PC-9 (cell line): ENCODE measurements at places on chromosomes 7 and 10. TPM values are rescaled to one million over a fixed set of nuclear protein-coding genes. Genes with fewer than 3 reads are reported as not detected.

Gene TDRD1
- total RNA-seq = not detected in 2 replicates

Gene ADD3
- total RNA-seq = 61.7 and 77.7 TPM in 2 replicates

Gene C7orf33
- total RNA-seq = not detected in 2 replicates

Gene ZNF804B
- not detected in 2 replicates for total RNA-seq

Gene PRPS1L1
- not detected in 2 replicates for total RNA-seq

DNA sequence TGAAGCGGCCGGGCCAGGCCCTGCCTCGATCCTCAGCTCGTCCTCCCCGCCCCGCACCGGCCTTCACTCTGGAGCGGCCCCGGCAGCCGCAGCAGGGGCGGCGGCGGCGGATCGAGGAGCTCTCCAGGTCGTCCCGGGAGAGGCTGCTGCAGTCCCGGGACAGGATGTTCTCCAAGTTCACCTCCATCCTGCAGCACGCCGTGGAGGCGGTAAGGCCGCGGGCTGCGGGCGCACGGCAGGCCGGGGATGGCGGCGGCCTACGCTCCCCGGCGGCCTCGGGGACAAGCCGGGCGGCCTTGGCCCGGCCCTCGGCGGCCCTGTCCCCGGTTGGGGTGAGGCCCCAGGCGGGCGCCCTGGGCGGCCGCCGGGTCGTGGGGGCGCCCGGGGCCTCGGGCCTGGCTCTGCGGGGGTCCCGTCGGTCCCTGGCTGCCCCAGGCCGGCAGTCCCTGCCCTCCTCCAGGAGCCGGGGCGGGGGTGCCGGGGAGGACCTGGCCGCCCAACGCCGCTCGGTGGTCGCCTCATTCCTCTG, 399 bp downstream of the FHIP2A start:
- DNase-seq = no peak

GRCh38 chr10:126919426-126919825, 14.2 kb downstream of the DOCK1 start:
- DNase-seq = no peak

DNA sequence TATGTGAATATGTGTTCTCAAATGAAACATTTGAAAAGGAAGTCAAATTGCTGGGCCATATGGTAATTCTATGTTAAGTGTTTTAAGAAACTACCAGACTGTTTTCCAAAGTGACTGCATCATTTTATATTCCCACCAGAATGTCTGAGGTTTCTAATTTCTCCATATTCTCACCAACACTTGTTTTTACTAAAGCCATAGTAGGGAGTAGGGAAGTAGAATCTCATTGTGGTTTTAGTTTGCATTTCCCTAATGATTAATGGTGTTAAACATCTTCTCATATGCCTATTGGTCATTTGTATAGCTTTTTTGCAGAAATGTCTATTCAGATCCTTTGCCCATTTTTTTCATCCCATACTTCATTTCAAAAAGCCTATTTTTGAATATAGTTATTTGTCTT, 9.1 kb upstream of the SEMA4G start:
- no peak for DNase-seq

DNA sequence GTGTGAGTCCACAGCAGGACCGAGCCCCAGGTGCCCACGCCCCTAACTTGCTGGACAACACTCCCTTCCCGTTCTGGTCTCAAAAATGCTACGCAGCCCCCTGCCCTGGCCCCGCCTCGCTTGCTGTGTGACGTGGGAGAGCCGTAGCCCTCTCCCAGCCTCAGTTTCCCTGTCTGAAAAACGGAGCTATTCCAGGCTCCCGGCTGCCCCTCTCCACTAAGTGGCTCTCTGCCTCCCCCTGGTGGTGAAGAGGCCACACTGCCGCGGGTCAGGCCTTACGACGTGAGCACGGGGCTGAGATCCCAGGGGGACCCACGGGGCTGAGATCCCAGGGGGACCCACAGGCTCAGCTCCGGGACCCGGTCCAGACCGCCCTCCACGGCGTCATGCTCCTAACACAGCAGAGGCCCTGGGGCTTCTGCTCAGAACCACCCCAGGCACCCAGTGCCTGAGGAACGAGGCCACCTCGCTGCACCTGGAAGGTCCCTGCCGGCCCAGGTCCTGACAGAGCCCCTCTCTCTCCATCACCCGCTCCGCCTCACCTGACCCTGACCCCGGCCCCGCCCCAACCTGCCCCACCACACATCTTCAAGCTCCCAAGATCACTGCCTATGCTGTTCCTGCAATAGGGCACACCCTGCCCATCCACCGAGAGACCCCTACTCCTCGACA, 26.7 kb downstream of the MICALL2 start:
- peak; percentile 77 for DNase-seq

GRCh38 chr7:159068488-159068811, 76.2 kb downstream of the VIPR2 start:
- DNase-seq = no peak

DNA sequence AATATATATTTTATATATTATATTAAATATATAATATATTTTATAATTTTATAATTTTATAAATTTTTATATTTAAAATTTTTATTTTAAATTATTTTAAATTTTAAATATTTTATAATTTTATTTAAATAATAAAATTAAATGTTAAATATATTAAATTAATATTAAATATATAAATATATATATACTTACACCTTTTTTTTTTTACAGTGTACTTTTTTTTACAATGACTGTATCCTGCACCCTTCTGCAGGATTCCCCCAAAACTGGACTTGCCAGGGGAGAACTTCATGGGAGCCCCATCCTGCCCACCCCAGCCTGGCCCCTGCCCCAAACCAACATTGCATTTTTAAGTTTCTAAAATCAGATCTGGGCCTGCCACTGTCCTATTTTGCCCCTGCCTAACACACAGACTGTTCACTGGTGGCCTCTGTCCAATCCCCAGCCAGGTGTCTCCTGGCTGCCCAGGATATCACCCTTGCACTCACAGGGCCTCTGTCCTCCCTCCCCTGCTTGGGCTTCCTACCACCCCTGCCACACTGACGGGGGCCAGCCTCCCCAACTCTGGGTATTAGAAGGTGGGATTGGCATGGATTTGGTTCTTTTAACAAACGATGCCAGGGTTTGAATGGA, 138.0 kb downstream of the ADCY1 start:
- no peak for DNase-seq

GRCh38 chr10:9911488-9911887, 1106.2 kb upstream of the CELF2 start:
- no peak for DNase-seq

GRCh38 chr10:106134326-106135000, 1030.0 kb downstream of the SORCS1 start:
- no peak for DNase-seq

DNA sequence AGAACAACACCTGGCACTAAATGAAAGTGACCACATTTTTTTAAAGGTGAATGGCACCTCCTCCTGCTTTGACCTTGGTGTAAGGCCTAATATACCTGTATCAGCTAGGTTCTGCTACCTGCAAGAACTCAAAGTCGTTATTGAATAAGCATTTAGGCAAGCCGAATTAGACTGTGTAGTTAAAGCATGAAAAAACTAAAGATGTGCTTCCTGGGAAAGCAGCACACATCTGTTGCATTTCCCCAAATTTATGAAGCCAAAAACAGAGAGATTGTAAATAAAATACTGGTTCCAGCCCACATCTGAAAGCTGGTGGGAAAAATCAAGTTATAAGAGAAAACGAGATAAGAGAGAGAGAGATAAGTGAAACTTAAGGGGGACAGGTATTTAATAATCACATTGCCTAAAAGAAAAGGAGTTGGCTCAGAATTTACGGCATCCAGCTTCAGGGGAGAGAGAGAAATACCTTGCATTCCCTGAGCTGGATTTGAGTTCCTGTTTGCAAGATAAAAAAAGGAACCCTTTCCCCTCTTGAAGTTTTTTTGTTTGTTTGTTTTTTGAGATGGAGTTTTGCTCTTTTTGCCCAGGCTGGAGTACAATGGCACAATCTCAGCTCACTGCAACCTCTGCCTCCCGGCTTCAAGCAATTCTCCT, 1.8 kb upstream of the XPNPEP1 start:
- DNase-seq = no peak

- no peak for DNase-seq
Measured at GRCh38 chr7:147513451-147513850, 1077.1 kb upstream of the C7orf33 start.

- DNase-seq = no peak
Measured at GRCh38 chr7:907158-907980, 31.0 kb downstream of the GET4 start.

DNA sequence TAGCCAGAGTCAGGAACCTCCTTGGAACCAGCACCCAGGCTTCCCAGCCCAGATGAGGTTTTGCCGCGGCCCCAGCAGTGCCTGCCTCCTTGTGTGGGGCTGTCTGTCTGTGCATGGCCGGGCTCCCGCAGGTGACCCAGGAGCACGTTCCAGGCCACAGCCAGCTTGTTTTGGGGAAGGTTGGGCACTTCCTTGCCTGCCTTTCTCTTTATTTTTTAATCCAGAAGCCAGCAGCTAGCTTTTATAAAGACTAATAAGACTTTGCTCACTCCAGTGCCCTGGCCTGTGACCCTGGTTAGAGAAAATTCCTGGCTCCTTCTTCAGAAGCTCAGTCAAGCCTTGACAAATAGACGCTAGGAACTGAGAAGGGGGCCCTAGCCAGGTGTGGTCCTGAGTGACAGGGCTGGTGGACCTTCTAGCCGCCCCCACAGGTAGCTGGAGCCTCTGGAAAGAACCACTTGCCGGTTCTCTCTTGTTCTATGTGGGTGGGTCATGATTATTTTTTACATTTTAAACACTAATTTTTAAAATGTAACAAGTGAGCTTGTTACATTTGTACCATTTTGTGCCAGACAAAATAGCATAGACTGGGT, 837 bp downstream of the SLC29A3 start:
- no peak for DNase-seq

- no peak for DNase-seq
Measured at GRCh38 chr10:114825513-114826253, 4.1 kb downstream of the FHIP2A start.

DNA sequence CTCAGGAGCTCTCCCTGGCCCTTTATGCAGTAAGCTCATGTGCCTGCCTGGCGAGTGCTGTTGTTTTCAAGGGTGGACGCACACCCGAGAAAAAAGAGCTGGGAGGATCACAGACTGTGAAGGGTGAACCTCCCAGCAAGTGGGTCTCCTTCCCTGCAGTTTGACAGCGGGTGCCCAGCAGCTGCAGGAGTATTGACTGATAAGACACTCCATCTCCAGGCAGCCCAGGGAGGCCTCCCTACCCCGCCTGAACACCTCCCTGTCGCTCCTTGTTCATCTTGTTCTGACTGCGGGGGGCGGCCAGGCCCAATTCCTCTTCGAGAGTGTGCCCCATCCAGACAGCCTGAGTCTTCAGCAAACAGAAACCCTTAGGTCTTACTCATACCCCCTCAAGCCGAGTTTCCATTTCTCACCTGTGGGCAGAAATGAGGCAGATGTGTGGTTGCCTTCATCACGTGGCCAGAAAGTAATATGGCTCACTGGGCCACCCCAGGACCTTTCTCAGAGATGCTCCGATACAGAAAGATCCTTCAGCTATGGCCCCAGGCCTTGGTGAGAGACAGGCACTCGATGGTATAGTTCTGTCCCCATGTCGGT, 17.2 kb downstream of the MDH2 start:
- DNase-seq = no peak

DNA sequence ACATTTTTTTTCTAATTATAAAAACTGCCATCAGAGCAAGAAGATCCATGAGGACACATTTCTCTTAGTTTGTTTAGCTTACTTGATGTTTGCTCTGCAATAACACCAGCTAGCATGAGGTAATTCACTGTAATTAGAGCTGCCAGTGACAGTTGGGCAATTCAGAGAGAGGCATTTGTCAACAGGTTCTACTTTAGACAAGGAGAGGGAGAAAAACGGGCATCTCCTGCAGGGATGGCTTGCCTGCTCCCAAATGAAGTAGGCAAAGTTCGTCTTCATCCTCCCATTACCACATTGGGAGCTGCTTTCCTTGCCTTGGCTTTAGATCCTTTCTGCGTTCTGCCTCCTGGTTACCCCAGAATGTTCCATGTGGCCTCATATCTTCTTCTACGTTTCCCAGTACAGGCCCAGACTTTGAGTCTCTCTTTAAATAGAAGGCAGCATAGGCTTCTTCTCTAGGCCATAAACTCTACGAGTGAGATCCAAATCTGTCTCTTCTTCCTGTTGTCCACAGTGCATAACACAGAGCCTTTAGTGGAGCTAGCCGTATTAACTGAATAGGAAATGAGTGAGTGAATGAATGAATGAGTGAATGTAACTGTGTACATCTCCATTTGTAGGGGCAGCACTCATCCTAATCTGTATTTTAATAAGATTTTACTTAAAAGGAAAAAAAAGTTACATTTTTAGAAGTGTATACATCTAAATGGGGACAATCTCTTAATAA, 21.2 kb downstream of the ASB15 start:
- DNase-seq = no peak

DNA sequence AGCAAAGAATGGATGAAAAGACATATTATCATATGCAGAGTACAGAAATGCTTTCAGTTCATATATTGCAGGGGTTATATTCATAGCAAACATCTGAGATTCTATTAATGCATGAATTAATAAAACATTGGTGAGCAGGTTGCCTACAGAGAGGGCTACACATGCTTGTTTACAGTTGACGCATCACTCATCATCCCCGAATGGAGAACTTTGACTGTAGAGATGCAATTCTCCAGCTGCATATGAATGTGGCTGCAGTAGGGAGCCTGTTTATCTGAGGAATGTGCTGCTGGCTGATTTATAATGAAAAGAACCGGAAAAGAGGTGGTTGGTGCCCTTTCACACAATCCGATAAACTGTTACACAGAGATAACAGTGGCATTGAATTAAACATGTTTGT, 116.5 kb downstream of the GRM3 start:
- DNase-seq = no peak

GRCh38 chr7:38740041-38740440, 108.9 kb upstream of the AMPH start:
- DNase-seq = no peak

DNA sequence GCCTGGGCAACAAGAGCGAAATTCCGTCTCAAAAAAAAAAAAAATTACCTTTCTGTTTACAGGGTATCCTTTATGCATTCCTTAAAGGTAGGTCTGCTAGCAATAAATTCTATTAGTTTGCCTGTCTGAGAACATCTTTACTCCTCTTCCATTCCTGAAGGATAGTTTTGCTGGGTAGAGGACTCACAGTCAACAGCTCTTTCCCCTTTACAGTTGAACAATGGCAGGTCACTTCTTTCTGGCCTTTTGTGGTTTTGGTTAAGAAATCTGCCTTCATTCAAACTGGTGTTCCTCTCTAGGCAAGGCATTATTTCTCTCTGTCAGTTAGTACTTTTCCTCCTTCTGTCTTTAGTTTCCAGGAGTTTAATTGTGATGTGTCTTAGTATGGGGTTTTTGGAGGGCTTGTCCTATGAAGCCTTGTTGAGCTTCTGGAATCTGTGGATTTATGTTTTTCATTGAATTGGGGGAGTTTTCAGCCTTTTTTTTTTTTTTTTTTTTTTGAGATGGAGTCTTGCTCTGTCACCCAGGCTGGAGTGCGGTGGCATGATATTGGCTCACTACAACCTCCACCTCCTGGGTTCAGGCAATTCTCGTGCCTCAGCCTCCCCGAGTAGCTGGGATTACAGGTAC, 4.8 kb upstream of the DNAAF5 start:
- no peak for DNase-seq

DNA sequence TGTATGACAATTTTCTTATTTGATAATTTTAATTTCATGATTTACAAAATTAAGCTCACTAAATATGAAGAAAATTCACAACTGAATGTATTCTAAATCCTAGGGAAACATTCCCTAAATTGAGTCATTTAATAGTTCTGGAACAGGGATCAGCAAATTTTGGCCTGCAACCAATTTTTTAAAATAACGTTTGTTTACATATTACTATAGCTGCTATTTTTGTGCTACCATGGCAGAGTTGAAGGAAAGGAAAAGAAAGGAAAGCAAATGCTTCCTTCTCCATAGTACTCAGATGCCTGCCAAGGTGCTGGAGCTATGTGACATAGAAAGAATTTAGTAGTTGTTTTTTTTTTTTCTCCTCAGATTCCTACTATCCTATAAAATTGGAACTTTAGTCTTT, 1307.7 kb upstream of the LRRTM3 start:
- DNase-seq = no peak
